ENCODE measurements at places on chromosomes 7 and 10.
A peak's percentile ranks its signal among the peaks of the same experiment; 100 is the strongest.

- no peak for DNase-seq
Observed at GRCh38 chr10:70321897-70322890, 38.4 kb upstream of the NPFFR1 start.

DNA sequence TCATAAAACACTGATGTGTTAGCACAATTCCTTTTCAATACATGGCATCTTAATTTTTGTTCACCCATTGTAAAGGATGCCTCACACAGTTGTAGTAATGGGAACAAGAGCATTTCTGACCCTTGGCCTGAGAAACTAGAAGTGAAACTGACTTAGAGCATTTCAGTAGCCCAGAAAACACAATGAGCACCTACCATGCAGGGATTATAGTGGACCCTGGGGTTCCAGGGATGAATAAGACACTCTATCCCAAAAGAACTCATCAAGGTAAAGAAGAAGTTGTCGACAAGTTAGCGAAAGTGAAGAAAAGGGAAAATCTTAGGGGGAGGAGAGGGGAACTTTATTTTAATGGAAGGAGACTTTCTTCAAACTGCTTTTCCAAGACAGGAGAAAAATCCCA is 125.6 kb downstream of the NT5C2 start:
- no peak for DNase-seq

- no peak for DNase-seq
Observed at GRCh38 chr10:82191653-82192052, 316.7 kb downstream of the NRG3 start.

- DNase-seq, result no peak
Observed at GRCh38 chr10:112218960-112219359, 35.4 kb upstream of the GPAM start.

GRCh38 chr7:66927348-66927948 is 6.4 kb downstream of the TMEM248 start:
- no peak for DNase-seq

DNA sequence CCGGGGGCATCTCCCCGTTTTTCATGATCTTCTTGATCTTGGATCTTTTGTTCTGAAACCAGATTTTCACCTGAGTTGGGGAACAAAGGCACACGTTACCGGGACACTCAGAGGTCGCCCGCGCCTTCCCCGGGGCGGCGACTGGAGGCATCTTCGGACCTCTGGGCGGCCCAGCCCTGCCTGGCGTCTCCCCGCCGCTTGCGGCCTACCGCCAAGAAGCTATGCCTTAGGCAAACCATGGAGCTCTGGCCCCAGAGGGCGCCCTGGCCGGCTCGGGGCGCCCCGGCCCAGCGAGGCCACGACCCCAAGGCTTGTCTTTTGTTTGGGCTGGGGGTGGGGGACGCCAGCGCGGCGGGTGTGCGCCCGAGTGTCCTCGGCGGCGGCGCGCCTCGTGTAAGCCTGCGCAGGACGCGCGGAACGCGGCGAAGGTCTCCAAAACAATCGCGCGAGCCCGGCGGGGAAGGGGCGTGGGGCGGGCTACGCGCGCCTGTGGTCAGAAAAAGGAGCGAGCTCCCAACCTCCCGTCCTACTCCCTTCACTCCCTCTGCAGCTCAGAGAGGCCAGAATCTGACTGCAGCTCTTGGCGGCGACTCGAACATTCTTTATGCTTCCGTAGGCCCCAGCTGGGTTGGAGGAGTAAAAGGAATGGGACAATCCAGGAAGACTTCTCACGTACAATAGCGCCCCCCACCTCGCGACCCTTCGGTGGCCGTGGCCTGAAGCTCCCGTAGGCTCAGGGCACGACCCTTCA is 3.5 kb downstream of the DLX5 start:
- no peak for DNase-seq

GRCh38 chr7:100506356-100506923 is 22.7 kb downstream of the NYAP1 start:
- DNase-seq, result no peak

DNA sequence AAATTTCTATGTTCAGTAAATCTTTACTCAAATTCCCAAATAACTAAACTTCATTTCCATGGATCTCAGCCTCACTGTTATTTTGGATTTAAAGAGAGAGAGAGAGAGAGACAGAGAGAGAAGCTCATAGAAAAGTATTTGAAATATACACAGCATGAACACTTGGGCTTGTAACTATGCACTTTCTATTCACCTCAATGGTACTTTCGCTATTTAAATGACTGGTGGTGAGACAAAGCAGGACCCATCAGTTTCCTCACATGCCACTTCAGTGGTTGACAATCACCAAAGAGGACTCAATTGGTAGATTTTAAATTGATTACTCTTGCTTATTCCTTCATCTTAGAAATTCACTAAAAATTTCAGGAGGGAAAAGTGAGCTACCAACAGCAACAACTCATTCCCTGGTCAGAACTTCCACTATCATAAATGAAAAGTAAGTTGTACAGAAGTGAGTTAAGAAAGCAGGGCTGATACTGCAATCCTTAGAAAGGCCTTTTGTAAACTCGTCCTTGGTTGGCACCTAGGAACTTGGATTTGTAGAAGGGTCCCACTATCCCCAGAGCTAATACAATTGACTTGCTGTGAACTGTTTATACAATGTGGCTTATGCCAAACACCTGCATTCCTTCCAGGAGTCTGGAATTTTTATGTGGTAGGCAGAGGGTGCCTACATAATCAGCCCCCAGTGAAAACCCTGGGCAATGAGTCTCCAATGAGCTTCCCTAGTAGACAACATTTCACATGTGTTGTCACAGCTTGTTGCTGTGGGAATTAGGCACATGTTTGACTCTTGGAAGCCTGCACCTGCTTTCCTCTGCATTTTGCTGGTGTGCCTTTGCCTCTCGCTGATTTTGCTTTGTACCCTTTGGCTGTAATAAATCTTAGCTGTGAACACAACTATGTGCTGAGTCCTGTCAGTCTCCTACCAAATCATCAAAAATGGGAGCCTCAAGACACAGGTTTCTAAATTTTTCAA is 10.8 kb downstream of the ERLIN1 start:
- no peak for DNase-seq

- DNase-seq, result no peak
Observed at GRCh38 chr7:1227814-1228544, 4.7 kb upstream of the UNCX start.

GRCh38 chr10:93032105-93032808 is 28.3 kb upstream of the CYP26C1 start:
- DNase-seq, result no peak

DNA sequence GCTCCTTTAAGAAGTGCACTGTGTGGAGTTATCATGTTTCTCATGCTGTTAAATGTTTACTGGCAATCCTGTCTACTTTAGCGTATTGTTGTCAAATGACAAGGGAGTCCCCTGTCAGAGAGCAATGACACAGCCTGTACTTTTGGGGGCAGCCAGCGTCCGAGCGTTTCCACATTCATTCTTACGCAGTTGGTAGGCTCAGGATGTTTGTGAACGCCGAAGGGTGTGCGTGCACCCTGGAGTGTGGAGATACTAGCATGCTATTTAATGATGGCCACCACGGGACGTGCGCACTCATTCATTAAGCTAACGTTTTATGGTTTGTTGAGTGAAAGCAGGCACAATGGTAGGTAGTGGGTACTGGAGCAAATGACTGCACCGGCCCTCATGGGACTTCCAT is 48.0 kb downstream of the CUX1 start:
- DNase-seq, result no peak

DNA sequence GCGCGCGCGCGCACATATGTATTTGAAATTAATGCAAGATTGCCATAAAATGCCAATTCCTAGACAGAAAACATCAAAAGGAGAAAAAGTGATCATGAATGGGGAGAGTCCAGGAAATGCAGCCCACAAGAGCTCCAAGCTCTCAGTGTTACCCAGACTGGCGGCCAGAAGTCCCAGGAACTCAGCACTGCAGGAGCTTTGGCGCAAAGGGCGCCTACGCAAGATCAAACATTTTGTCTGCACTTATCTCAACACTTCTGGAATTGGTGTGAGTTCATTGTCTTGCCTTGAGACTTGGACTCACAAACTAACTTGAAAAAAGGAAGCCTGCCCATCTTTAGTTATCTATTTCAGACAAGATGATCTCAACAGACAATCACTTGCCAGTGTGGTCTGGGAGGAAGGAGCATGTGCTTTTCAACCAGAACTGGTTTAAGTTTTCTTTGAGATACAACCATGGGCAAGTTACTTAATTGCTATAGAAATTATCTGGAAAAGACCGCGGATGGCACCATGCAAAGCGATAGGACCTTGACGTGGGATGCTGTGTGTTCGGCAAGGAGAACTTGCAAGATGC is 77.2 kb downstream of the KIAA1549 start:
- DNase-seq, result no peak

- DNase-seq, result no peak
Observed at GRCh38 chr7:44124822-44125202, 1.5 kb upstream of the POLD2 start.

DNA sequence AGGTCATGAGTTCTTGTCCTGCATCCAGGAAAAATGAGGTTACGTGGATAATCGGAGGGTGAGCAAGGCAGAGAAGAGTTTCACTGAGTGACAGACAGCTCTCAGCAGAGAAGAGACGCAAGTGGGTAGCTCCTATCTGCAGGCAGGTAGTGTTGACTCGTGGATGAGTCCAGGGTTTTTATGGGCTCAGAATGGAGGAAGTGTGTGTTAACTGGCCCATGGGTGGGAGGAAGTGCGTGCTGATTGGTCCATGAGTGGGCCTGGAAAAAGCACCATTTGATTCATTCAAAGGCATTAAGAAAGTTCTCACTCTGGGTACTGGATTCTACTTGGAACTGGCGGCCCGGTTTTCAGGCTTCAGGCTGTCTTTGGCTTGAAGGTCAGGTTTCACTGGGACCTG is 4.8 kb upstream of the DMTF1 start:
- no peak for DNase-seq

DNA sequence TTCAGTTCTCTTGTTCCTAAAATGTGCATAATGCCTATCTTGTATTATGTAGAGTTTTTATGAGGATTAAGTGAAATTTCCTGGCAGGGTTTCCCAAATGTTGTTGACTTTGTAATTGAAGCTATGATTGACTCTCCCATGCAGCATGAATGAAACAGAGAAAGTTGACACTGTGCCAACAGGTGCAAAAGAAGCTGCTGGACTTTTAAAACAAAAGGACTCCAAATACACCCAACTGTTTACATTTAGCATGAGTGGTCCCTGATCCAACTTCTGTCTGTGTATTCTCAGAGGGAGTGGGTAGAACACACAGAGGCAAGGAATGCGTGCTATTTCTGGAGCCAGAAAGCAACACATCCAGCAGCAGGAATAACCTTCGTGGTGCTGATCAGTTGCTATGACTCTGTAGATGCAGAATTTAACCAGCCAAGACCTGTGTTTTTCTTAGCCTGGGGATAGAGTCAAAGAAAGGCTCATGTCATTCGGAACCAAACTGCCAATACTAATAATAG is 14.4 kb upstream of the RBM20 start:
- peak; percentile 31 for DNase-seq

DNA sequence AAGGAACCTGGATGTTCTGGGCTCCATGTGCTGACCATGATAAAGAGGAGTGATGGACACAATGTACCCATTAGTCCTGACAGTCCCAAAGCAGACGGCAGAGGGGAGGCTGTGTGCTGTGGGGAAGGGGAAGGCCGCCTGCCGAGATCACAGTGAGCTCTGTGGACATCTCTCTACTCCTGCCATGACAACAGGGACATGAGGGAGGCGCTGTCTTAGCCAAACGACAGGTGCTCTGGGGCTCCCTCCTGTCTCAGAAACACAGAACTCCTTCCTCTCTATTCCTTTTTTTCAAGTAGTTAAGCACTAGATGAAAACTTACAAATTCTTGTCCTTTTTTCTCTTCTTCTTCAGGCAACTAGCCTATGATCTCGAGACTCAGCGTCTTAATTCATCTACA is 113.1 kb downstream of the RNF32 start:
- DNase-seq, result no peak

DNA sequence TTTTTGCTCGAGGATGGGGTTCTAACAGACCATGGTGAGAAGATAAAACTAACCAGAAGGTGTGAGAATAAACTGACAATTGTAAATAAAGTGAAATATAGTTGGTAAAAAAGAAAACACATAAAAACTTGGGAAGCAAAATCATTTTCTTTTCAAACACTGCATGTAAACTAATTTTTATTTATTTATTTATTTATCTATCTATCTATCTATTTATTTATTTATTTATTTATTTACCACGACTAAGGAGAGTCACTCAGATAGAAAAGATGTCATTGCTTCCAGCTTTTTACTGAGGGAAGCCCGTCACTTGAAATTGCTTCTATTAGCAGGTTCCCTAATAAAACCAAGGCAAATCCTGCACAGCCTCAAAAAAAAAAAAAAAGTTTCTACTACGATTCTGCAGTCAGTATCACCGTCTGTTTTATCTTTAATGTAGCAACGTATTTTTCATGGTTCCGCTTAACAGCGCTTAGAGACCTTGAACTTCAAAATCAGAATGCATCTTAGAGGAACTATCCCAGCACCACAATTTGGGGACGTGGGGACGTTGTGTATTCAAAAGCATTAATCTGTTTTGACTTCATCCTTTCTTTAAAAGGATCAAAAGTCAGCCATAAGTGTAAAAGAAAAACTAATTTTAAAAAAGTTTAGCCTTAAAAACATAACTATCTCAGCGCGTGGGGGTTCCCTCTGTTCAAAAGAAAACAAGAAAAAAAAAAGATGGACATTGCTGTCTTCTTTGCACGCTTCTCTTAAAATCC is 33.3 kb upstream of the EBLN1 start:
- no peak for DNase-seq

Data from prostate gland (tissue), 2 donors.